ENCODE measurements at places on chromosomes 7 and 10.

DNA sequence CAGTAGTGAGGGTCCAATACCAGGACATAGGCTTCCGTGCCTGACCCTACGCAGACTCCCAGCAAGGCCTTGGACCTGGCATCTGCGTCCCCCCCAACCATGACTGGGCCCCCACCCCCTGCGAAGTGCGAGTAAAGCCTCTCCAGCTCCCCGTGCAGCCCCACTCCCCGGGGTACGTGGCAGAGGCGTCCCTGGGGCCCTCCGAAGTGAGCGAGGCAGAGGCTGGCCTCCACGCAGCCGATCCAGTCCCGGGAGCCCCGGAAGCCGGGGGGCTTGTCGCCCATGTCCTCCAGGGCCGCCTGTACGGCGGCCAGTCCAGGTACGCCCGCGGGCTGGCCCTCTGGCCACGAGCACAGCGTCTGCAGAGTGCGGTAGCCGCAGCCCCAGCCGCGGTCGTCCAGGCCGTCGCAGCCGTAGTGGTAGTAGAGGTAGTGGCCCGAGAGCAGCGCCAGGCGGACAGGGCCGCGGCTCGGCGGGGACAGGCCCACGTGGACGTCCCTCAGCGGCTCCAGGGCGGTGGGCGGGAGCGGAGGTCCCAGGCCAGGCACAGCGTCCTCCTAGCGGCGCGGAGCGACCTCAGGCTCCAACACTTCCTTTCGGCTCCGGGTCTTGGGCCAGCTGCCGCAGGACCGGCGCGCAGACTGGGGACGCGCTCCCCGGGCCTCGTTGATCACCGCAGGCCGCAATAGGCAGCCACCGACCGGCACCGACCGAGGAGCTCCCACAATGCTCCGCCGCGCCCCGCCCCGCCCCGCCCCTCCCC lies at the start of gene UFSP1:
Gene UFSP1, minus strand, starts transcription at position 728 of the 763 bp plus-strand sequence. Its CDS starts 444 bp downstream, at position 284.
- no peak for DNase-seq

- DNase-seq = no peak
Measured at GRCh38 chr7:55099821-55100543, 81.2 kb downstream of the EGFR start.

DNA sequence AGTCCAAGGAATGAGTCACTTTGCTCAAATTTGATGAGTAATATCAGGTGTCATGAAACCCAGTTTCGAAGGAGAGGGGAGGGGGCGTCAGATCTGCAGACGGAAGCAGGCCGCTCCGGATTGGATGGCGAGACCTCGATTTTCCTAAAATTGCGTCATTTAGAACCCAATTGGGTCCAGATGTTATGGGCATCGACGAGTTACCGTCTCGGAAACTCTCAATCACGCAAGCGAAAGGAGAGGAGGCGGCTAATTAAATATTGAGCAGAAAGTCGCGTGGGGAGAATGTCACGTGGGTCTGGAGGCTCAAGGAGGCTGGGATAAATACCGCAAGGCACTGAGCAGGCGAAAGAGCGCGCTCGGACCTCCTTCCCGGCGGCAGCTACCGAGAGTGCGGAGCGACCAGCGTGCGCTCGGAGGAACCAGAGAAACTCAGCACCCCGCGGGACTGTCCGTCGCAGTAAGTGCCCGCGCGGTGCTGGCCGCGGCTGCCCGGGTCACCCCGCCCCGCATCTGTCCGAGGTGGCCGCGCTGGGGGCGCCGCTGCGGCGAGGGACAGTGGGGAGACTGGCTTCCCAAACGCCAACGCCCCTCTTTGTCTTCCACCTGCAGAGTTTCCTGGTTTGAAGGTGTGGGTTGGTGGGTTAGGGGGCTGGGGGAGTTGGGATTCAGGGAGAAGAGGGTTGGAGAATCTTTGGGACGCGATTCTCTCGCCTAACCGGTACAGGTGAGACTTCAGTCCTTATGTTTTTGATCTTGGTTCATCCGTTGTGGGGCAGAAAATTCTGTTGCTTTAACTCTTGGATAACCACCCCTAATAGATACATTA lies at the start of gene TAC1:
Gene TAC1, plus strand, starts transcription at position 351 of the 829 bp plus-strand sequence. CDS start 527 bp downstream, outside the sequence.
- no peak for DNase-seq

DNA sequence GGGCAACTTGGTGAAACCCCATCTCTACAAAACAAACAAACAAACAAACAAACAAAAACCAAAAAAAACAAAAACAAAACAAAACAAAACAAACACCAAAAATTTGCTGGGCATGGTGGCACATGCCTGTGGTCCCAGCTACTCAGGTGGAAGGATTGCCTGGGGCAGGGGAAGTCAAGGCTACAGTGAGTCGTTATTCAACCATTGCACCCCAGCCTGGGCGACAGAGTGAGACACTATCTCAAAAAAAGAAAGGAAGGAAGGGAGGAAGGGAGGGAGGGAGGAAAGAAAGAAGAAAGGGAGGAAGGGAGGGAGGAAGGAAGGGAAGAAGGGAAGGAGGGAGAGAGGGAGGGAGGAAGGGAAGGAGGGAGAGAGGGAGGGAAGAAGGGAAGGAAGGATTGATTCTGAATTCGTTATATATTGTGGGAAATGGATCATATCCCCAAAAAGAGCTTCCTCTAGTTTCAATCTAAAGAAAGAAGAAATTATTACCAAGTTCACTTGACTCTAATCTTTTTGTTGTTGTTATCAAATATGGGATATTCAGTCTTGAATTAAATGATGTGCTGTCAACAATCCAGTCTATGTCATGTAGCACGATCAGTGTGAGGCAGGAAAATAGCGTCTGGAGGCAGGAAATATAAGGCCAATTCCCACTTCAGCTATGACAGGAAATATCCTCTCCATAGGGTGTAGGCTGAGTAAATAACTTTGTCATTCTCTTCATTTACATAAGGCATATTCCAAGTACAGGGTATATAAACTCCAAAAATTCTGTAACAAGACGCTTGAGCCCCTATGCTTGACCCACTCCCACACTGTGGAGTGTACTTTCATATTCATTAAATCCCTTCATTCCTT lies 26.2 kb upstream of the TRIM24 start:
- DNase-seq = no peak

DNA sequence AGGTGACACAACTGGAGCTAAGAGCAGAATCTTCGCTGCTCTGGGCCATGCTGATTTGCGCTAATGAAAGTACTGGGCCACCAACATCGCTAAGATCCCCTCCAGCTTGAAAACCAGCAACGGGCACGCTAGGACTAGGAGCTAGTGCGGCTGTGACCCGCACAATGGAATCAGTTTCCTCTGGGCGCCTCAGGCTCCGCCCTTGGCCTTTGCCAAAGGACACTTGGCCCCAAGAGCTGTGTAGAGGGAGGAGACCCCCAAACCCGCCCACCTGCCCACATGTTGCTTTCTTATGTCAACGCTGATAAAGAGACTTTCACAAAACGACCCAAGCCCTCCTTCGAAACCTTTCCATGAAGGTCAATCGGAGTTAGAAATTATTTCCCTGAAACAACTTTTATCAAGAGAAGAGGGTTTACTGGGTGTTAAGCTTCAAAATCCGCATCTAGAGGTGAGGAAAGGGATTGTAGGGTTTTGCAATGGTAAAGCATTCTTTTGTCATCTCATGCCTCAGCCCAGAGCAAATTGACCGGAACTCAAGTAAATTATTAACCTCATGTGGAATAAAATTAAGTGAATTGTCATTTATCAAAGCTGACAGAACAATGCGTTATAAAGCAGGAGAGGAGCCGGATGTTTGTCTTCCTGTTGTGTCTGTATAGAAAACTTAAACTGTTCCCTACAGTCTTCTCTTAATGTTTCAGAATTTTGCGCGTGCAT lies 9.4 kb downstream of the ABCB5 start:
- DNase-seq = no peak

GRCh38 chr7:142612237-142612881 lies 136.9 kb upstream of the PRSS1 start:
- DNase-seq = no peak

DNA sequence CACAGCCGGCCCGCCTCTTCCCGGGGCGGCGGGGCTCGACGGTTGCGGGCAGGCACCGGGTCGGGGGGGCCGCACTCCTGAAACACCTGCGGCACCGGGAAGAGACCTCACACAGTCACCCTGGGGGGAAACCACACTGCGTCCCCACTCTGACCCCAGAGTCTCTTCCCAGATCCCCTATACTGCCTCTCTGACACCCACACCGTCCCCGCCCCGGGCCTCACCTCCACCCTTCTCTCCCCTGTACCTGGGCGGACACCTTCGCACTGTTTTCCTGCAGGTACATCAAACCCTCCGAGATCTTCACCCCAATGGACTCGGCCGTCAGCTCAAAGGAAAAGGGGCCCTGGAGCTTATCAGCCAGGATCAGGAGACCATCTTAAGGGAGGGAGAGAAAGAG lies 3.4 kb upstream of the GAL3ST4 start:
- no peak for DNase-seq
